Uterus (tissue), 4 donors: ENCODE measurements at places on chromosomes 1 and 21. TPM values are rescaled to one million over a fixed set of nuclear protein-coding genes. Genes with fewer than 3 reads are reported as not detected.

S100A2 gene
- total RNA-seq = not detected

TTC24 gene
- total RNA-seq = not detected

PLCH2 gene
- total RNA-seq = 0.21 TPM

PADI1 gene
- total RNA-seq = not detected

GRCh38 chr1:198889101-198889500, 250.3 kb downstream of the PTPRC start:
- DNase-seq = no peak

DNA sequence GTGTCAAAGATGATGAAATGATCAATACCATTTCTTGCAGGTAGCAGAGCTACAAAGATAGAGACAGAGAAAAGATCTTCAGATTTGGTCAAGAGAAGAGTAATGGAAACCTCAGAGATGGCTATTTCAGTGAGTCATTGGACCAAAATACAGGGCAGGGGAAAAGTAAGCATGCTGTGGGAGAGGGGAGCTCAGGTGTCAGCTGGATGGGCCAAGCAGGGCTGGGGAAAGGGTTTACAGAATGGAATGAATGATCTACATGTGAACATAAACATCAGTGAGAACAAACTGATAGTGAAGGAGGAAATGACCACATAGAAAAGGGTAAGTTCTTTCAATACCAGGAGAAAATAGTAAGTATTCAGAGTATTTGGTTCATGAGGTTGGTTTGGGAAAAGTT, 61.4 kb upstream of the CNN3 start:
- no peak for DNase-seq

GRCh38 chr1:23384312-23385058, 14.8 kb upstream of the ZNF436 start:
- no peak for DNase-seq

GRCh38 chr1:218633238-218633988, 288.3 kb downstream of the TGFB2 start:
- no peak for DNase-seq

DNA sequence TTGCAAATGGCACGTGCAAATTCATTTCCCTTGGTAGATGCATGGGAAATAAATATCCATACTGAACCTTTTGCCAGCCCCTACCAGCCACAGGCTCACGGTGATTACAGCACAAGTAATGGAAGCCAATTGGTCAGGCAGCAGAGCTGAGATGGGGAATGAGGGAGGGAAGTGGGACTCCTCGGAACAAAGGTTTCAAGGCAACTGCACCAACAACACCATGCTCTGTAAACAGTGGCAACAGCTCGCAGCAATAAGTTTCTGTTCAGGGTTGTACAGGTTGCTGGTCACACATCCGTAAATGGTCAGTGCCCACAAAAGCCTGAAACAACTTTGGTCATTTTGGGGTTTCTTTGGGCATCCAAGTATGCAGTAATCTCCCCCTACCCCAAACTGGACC, 62.7 kb upstream of the LPGAT1 start:
- no peak for DNase-seq

GRCh38 chr1:173052681-173053196, 2.0 kb upstream of the TNFSF18 start:
- DNase-seq = no peak

- no peak for DNase-seq
These were observed 221.1 kb upstream of the KAZN start for GRCh38 chr1:14377386-14377785.
